ENCODE measurements at places on chromosomes 6 and 20.
A peak's percentile ranks its signal among the peaks of the same experiment; 100 is the strongest.

GRCh38 chr6:41747256-41748101 lies at the start of gene PGC:
TSS of gene PGC (minus strand) at chr6:41747397. CDS start at chr6:41747334, 63 bp downstream.
- DNase-seq = no peak

DNA sequence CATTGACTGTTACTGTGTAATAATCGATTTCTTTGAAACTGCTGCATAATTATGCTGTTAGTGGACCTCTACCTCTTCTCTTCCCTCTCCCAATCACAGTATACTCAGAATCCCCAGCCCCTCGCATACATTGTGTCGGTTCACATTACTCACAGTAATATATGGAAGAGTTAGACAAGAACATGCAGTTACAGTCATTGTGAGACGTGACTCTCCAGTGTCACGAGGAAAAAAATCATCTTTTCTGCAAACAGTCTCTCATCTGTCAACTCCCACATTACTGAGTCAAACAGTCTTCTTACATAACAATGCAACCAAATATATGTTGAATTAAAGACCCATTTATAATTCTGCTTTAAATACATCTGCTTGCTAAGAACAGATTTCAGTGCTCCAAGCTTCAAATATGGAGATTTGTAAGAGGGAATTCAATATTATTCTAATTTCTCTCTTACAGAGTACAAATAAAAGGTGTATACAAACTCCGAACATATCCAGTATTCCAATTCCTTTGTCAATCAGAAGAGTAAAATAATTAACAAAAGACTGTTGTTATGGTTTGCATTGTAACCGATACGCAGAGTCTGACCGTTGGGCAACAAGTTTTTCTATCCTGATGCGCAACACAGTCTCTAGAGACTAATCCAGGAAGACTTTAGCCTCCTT lies 113.3 kb downstream of the TMEM242 start:
- peak; percentile 33 for DNase-seq

DNA sequence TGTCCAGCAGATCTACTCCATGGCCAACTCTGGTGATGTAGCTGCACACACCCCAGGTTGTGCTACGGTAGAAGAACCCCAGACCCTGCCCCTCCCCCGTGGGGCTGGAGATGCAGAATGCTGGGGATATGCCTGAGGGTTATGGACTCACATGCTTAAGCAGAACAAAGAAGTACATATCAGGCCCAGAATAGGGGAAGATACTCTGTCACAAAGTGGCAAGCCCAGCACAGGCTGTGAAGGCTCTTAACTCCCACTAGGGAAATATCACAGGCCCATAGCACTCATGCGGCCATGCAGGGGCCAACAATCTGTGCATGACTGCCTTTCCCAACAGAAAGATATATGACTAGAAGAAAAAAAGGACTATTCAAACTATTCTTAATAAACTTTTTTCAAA lies 234.9 kb downstream of the KCNQ5 start:
- DNase-seq = peak; percentile 24

DNA sequence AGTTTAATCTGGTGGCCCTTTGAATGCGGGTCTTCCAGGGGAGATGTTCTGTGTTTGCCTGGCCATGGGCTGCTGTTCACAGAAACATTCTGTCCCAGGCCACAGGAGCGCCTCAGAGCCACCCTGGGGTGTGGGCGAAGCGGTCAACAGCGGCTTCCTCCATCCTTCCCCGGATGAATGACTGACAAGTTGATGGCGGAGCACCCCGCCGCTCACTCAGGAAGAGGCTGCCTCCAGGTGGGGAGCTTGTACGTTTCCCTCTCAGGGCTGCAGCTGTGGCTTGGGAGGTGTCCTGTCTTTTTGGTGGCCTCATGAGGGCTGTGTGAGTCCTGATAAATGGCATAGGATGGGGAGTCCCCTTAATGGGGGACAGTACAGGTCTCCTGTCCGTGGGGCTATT lies 178.4 kb downstream of the NRN1 start:
- peak; percentile 40 for DNase-seq

- no peak for DNase-seq
These were observed 22.5 kb downstream of the NCOA3 start for GRCh38 chr20:47524015-47524784.

- DNase-seq = peak; percentile 76
These were observed 7.7 kb downstream of the NTSR1 start for GRCh38 chr20:62716198-62716940.

DNA sequence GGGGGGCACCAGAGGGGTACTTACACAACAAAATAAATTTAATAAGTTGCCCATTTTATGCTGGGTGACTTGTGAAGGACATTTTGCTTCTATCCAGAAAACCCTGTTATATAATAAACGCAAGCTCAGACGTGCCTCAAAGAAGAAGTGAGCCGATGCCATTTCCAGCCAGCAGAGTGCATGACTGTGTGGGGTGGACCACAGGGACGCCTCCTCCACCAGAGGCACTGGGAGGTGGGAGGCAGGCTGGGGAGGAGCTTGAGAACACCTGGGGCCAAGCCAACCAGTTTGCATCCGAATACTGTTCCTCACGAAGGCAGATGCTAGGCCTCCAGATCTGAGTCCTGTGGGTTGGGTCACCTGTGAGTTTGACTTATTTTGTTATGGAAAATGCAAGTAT lies 363.8 kb downstream of the RNGTT start:
- DNase-seq = peak; percentile 7

GRCh38 chr6:90648873-90649272 lies 62.0 kb upstream of the MAP3K7 start:
- DNase-seq = no peak

DNA sequence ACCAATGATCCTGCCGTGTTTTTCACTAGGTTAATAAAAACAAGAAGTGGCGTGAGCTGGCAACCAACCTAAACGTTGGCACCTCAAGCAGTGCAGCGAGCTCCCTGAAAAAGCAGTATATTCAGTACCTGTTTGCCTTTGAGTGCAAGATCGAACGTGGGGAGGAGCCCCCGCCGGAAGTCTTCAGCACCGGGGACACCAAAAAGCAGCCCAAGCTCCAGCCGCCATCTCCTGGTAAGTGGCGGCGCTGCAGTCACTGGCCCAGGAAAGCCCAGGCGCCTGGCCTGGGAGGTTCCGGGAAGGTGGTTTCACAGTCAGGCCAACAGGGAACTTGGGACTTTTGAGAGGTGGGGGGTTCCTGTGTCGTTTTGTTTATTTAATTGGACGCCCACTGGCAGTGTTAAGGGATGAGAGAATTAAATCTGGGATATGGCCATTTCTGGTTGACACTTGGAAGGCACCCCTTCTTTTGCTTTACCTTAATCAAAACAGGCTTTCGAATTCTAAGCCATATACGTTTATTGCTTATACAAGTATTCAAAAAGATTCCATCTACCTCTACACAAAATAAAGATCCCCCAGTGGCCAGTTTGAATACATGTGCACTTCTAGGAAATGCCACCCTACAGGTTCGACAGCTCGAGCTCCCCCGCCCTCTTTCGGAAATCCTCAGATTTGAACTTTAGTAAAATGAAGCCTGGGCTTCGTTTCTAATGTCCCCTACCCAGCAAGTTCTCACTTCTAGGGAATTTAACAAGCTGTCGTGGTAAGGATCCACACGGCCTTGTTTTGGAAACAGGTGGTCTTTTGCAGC lies 138.9 kb downstream of the TMEM242 start:
- peak; percentile 42 for DNase-seq

DNA sequence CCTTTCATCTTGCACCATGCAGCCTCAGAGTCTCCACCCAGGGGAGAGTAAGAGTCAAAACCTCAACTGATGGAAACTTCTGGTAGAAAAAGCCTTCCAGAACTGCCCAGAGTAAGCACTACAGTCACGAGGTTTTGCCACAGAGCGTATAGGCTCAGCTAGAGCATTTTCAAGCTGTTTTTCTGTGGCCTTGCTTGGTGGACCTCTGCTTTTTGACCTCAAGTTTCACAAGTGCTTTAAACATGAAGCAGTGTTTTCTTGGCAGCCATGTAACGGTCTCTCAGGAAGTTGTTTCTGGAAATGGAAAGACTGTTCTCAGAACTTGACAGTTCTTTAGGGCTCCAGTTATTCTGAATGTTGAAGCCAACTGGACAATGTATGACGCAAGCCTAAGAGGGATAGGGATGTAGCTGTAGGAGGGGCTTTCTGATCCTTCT lies 146.5 kb downstream of the ZDHHC14 start:
- peak; percentile 70 for DNase-seq

DNA sequence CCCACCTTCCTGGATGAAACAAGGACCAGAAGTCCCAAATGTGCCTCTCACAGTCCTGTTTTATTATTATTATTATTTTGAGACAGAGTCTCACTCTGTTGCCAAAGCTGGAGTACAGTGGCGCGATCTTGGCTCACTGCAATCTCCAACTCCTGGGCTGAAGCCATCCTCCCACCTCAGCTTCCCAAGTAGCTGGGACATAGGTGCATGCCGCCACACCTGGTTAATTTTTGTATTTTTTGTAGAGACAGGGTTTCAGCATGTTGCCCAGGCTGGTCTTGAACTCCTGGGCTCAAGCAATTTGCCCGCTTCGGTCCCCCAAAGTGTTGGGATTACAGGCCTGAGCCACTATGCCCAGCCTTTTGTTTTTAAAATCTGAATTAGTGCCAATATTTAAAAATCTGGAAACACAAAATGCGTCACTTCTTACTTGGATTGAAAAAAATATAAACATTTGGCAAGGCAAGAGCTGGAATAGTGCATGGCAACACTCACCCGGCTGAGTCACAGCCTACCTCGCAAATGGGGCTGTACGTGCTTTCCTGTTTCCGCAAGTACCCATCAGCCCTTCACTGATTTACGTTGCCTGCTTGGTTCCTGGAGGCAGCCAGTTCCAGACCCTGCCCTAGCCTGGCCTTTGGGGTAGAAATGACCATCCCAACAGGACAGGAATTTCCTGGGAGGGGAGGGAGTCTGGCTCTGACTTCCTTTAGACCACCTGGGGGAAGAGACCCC lies 6.3 kb downstream of the SDCBP2 start:
- no peak for DNase-seq

DNA sequence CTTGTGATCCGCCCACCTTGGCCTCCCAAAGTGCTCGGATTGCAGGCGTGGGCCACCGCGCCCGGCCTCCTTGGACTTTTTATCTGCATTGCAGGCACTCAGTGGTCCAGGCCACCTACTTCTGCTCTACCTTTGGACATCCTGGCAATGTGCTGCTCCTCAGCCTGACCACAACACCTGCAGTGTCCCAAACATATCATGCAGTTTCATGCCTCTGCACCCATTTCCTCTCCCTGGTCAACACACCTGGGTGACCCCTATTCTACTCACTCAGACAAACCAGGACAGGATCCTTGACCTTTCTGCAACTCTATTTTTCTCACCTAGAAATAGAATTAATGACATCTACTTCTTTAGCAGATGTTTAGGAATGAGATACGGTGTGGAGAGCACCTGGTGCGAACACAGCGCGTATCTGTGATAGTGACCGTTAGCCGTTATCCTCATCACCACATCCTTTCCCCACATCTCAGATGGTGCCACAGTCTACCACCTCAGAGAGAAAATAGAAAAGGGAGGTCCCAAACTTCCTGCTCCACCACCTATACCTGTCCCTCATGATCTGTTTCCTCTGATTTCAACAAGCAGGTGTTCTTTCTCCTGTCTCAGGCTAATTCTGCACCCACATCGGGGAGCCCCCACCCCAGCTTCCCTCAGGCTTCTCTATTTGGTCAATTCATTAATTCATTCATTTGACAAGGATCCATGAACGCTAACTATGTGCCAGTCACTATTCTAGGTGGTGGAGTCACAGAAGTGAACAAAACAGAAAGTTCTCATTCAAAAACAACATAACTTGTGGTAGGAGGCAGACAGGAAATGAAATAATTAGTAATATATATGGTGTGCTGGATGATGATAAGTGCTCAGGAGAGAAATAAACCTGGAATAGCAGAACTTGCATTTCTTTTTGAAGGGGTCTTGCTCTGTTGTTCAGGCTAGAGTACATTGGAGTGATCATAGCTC lies 4.3 kb upstream of the BTN3A2 start:
- no peak for DNase-seq
